Stimulated activated CD8-positive, alpha-beta memory T cell treated with anti-CD3 and anti-CD28 coated beads, Interleukin-4, amount 100 ng/mL, for 4 hours (primary cell): ENCODE measurements at places on chromosomes 6 and 20.

GRCh38 chr20:38751360-38751976 is 3.2 kb downstream of the ACTR5 start:
- no peak for DNase-seq

DNA sequence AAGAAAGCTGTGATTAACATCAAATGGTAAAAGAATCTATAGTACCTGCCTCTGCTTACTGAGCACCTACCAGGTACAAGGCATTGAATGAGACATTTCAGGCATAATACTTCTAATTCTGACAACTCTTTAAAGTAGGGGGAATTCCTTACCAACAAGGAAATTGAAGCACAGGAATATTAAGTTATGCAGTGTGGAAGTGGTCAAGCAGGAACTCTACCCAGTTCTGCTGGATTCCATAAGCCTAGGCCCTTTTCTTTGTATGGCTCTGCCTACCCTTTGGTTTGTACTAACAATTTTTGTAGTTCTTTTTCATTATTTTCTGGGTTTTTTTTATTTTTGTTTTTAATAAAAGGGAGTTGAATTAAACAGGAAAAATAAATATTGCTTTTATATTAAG is 114.5 kb downstream of the MAP3K5 start:
- DNase-seq: no peak

- no peak for DNase-seq
Measured at GRCh38 chr6:130603391-130603790, 223.8 kb upstream of the SMLR1 start.

GRCh38 chr20:59469267-59470252 is 134.8 kb upstream of the PHACTR3 start:
- no peak for DNase-seq

DNA sequence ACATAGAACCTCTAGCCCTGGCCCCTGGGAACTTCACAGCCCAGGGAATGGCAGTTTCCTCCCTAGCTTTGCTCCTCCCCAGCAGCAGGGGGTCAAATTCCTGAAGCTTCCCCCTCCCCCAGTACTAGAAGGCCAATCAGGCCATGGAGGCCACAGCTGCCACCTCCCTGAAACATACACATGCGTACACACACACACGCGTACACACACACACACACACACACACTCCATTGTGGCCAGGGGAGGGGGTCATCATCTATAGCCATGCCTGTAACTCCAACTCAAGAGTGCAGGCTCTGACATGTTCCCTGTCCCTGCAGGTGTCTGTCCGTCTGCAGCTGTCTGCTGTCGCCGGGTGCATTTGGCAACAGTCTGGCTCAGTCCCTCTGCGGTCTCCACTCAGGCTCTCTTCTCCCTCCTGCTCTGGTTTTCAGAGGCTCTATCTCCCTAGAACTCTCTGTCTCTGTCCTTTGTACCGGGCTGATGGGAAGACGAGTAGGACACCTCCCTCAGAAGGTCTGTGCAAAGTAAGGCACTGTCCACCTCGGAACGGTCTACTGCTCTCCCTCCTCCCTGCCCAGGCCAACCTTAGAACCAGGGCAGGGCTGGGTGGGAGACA is 1.4 kb downstream of the LRFN2 start:
- DNase-seq: no peak

GRCh38 chr6:108157981-108158525 is 7.8 kb upstream of the NR2E1 start:
- DNase-seq: no peak

- no peak for DNase-seq
Measured at GRCh38 chr6:46565531-46565930, 74.3 kb upstream of the RCAN2 start.

- no peak for DNase-seq
Measured at GRCh38 chr20:33284284-33284683, 1.3 kb downstream of the BPIFB1 start.

DNA sequence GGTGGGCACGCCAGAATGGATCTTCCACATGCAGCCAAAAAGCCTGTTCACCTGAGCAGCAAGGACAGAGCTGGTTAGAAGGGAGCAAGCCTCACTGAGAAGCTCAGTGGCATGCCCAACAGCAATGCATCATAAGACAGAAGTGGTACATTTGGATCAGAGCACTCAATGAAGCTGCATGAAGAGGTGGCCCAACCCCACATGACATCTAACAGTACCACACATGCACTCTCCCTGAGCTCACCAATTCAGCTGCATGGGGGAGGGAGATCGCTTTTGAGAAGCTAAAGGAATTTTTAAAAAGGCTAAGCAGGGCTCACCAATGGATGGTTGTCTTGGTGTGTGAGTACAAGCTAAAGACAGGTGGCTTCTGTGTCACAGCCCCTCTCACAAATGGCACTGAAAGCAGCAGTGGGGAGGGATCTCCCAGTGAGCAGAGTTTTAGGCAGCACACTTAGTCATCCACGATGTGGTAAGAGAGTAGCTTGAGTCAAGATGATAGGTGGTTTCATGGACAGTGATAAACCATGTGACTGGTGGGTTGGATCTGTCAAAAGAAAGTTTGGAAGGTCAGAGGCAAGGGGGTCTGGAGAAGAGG is 166.6 kb upstream of the TAB2 start:
- no peak for DNase-seq

DNA sequence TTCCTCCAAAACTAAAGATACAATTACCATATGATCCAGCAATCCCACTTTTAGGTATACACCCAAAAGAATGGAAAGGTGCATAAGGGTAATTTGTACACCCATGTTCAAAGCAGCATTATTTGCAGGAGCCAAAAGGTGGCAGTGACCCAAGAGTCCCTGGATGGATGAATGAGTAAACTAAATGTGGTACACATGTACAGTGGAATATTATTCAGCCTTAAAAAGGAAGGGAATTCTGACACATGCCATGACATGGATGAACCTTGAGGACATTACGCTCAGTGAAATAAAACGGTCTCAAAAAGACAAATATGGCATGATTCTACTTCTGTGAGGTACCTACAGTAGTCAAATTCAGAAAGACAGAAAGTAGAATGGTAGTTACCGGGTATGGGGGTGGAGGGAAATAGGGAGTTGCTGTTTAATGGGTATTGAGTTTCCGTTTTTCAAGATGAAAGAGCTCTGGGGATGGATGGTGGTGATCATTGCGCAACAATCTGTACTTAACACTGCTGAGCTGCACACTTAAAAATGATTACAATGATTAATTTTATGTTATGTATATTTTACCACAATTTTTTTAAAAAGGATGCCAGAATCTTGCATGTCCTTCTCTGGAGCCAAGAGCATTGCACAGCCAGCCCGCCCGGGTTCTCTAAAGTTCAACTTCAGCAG is 518.9 kb upstream of the JARID2 start:
- DNase-seq: no peak

- DNase-seq: no peak
Measured at GRCh38 chr6:128070406-128070805, 169.5 kb upstream of the THEMIS start.

DNA sequence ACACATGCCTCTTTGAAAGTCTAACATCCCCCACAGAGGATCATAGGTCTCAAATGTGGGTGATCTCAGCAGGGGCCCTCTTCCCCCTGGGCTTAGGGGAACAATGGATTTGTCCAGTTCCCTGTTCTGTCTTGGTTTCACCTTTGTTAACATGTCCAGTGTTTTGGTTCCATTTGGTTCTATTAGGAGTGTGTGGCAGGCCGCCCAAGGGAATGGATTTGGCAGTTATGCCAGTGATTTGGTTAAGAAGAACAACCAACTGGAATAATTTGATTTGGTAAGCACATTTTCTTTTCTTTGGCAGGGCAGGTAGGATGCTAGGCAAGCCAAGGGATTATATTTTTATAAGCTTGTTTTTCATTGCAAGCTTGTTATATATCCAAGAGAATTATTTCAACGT is 28.5 kb upstream of the ENPP1 start:
- DNase-seq: no peak

GRCh38 chr6:42783876-42784642 is 2.2 kb downstream of the BICRAL start:
- DNase-seq: no peak

GRCh38 chr6:144013486-144013909 is 5.4 kb upstream of the PLAGL1 start:
- peak; percentile 16 for DNase-seq

GRCh38 chr6:38846844-38847243 is 131.7 kb downstream of the DNAH8 start:
- no peak for DNase-seq

- no peak for DNase-seq
Measured at GRCh38 chr20:58202044-58202443, 26.4 kb downstream of the ANKRD60 start.

GRCh38 chr6:81465859-81466258 is 286.6 kb downstream of the TENT5A start:
- no peak for DNase-seq

DNA sequence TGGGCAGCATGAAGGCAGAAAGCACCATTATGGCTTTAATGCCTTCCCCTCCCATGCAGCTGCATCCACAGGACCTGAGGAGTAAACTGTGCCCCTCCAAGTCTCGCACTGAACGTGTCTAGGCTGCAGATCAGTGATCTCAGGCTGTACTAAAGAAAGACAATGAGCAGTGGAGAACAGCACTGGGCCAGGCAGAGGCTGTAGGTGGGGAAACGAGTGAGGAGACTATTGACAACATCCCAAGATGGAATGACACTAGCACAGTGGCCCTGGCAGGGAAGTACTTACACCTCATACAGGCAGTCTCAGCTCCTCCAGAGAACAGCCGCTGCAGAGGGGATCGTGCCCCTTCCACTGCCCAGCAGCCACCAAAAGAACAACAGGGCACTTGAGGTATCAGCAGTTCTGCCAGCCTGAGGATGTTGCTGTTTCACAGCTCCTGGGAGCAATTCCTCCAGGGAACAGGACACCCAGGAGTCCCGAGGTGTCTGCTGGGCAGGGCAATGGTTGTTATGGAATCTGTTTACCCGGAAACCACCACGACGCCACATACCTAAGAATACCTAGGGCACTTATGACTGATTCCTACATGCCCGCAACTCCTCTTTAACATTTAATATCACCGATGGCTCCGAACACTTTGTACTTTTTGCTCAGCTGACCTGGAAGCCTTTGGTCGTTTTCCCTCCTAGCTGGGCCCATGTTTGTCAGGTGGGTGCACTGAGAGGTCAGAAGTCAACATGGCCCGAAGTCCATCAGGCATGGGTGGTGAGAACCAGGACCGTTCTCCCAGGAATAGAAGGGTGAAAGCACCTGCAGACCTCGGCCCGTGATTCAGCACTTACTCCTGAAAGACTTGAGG is 79.1 kb downstream of the SLC22A23 start:
- no peak for DNase-seq

DNA sequence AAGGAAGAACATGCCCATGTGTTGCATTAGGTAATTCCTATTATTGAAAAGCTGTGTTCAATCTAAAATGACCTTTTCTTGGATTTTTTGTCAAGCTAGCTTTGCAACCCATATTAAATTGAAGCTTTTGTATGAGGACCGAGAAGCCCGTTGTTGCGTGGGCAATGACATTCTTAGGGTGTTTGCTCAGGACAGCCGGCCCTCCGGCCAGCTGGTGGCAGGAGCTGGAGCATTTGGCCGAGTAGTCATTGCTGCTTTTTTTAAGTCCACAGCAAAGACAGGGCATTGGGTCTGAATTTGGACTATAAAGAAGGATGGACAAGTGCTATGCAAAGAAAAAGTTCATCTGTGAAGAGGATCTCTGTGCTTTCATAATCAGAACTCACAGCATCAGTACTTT is 365.8 kb downstream of the SAMD5 start:
- no peak for DNase-seq

DNA sequence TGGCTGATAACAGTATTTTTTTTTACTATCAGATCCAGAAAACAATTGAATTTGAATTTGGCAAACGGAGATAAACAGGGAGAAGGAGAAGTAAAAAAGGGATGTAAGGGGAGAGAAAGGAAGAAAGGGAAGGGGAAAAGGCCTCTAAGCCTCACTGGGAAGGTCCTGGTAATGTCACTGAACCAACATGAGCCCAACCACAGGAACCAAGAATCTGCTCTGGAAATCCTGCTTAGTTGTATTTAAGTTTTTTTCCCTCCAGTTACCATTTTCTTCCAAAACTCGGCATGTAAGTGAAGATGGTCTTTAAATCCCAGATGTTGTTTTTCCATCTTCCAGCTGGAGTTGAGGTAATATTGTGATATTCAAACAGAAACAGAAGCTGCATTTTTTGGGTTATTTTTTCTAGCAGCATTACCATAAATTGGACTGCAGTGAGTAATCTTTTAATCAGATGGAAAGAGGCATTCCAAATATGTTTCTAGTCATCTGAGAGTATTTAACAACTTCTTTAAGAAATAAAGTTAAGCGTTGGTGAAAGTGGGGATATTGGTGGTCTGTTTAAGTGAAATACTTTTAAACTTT is 91.1 kb downstream of the TXNDC5 start:
- DNase-seq: no peak

DNA sequence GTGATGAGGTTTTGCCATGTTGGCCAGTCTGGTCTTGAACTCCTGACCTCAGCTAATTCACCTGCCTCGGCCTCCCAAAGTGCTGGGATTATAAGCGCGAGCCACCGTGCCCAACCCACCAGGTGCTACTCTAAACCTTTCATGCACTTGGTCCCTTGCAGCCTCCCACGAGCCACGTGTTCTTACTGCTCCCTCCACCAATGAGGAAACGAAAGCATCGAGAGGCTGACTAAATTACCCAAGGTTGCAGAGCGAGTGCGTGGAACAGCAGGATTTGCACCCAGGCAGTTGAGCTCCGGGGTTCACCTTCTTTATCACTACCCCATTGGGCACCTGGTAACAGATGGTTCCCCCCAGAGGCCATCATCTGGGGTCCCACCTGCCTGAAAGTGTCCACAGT is 208.3 kb downstream of the LY86 start:
- DNase-seq: no peak

DNA sequence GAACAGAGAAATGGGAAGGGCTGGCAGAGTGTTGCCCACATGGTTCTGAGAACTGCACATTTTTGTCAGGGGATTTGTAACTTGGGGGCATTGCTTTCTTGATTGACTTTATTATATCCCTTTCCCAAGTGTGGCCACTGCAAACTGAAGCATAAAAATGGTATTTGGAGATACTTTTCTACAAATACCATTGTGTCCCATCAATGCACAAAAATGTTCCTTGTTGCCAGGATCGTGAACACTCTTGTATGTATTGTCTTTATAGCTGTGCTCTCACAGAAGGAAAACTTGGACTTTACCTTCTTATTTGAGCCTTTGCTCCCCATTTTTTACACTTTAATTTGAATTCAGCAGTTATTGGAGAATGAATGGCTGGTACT is 57.1 kb upstream of the C20orf144 start:
- no peak for DNase-seq

- no peak for DNase-seq
Measured at GRCh38 chr20:23147964-23148730, 62.0 kb upstream of the CD93 start.

GRCh38 chr20:60097285-60097684 is 139.1 kb downstream of the CDH26 start:
- DNase-seq: no peak
